ENCODE measurements at places on chromosomes 12 and 14. TPM values are rescaled to one million over a fixed set of nuclear protein-coding genes. Genes with fewer than 3 reads are reported as not detected.

DNA sequence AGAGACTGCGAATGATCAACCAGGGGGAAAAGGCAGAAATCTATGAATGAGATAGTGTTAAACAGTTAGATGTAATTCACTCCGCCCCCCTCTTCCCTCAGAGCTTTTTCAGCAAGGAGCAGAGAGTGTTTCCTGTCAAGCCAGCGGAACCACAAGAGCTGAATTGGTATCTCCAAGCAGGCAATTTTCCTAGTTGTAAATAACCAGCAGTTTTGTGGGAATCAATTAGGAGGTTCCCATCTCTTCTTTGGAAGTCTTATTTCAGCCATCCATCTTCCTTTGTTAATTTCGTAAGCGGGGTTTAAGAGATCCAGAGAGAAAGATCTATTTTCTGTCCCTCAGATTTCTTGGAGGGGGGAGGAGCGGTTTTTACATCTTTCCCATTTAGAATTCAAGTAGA is 178.0 kb downstream of the FOXN3 start:
- DNase-seq = no peak

- no peak for DNase-seq
These were observed 38.5 kb upstream of the KCNK13 start for GRCh38 chr14:90023176-90023896.

DNA sequence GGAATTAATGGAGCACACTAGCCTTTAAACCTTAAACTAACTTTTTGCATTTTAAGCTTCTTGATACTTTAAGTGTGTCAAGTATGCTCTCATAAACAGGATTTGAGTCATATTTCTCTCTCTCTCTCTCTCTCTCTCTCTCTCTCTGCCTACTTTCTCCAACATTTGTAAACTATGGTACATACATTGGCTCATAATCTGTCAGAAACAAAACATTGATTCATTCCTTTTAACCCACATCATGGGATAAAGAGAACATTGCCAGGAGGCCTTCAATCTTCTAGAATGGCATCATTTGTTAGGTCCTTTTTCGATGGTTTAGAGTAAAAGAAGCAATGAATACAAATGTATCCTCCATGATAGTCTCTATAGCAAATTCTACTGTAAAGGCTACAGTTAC is 81.6 kb upstream of the RERGL start:
- DNase-seq = no peak

- DNase-seq = no peak
These were observed 420.1 kb downstream of the FUT8 start for GRCh38 chr14:65832431-65833266.

GRCh38 chr12:62684570-62685295 is 218.1 kb downstream of the MON2 start:
- no peak for DNase-seq

DNA sequence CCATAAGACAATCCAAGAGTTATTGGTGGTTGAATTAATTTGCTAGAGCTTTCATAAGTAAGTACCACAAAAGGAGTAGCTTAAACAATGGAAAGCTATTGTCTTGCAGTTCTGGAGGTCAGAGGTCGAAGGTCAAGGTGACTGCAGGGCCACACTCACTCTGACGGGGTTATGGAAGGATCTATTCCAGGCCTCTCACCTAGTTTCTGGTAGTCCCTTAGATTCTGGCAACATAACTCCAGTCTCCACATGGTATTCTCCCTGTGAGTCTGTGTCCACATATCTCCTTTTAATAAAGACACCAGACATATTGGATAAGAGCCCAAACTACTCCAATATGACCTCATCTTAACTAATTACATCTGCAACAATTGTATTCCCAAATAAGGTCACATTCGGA is 273.4 kb downstream of the FOXN3 start:
- DNase-seq = no peak

GRCh38 chr14:39492267-39492666 is 60.0 kb upstream of the FBXO33 start:
- no peak for DNase-seq

COX8C gene
- not detected for total RNA-seq

ZNF10 gene
- 10.1 TPM for total RNA-seq
